ENCODE measurements at places on chromosomes 5 and 9.

DNA sequence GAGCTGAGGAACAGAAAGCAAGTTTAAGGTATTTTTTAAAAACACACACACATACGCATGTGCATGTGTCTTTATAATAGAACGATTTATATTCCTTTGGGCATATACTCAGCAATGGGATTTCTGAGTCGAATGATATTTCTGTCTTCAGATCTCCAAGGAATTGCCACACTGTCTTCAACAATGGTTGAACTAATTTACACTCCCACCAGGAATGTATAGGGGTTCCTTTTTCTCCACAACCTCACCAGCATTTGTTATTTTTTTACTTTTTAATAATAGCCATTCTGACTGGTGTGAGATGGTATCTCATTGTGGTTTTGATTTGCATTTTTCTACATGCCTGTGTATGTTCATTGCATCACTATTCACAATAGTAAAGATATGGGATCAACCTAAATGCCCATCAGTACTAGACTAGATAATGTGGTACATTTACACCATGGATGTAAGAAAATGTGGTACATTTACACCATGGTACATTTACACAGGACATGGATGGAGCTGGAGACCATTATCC lies 60.3 kb upstream of the MAP3K1 start:
- DNase-seq, result no peak

GRCh38 chr9:69456201-69456600 lies 131.2 kb downstream of the ENTREP1 start:
- no peak for DNase-seq

GRCh38 chr9:113143432-113144227 lies 7.2 kb upstream of the SLC31A2 start:
- DNase-seq, result no peak

DNA sequence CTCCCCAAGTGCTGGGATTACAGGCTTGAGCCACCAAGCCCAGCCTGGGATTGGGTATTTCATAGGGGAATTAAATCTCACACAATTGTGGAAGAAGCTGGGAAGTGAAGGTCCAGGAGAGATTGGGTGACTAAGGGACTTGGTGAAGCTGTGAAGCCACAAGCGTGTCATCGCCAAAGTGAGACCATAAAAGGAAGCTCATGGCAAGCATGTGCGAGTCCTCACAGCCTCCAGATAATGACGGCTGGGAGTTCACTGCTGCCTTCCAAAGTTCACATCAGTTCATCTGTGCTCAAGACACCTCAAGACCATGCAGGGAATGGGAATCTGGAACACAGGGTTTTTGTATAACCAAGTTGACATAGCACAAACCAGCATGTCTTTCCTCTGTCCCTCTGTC lies 210.6 kb downstream of the MARCHF11 start:
- DNase-seq, result no peak

- no peak for DNase-seq
Measured at GRCh38 chr5:114857941-114858551, 311.7 kb downstream of the TRIM36 start.

DNA sequence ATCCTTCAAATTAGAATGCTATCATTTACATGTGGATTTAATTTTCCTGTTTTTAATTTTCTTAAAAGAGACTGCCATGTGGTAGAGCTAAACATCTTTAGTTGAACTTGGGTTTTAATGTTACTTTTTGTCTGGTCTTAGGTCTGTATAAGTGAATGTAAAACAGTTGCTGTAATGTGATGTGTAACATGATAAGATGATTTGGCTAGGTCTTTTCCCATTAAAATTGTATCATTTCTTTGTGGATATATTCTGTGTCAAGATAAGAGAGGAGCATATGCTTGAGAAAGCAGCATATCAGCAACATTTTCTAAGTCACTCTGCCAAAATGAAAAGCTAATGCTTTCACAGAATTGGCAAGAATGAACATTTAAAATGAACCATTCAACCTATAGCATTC lies 18.5 kb downstream of the TMEM167A start:
- DNase-seq, result no peak

DNA sequence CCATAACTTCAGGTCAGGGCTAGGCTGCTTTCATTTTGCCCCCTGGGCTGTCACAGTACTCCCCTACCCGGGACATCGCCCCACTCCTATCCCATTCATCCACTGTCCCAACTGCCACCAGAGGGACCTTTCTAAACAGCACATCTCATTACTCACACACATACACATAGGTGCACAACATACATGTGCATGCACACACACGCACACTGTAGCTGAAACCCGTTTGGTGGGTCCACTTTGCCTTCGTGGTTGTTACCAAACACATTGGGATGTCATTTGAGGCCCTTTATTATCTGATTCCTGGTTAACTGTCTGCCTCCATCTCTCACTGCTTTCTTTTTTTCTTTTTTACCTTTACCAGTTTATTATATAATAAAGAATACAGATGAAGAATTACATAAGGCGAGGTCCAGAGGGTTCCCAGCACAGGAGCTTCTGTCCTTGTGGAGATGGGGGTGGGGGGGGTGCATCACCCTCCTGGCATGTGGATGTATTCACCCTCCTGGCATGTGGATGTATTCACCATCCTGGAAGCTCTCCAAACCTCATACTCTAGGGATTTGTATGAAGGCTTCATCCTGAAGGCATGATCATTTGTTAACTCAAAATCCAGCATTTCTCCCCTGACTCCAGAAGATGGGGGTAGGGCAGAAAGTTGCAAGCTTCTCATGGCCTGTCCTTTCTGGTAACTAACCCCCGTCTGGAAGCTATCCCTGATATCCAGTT lies 186.0 kb downstream of the GOLPH3 start:
- no peak for DNase-seq

- no peak for DNase-seq
Measured at GRCh38 chr5:10867389-10868303, 106.6 kb upstream of the DAP start.

GRCh38 chr5:127934791-127935256 lies 148.7 kb upstream of the SLC12A2 start:
- DNase-seq, result no peak

DNA sequence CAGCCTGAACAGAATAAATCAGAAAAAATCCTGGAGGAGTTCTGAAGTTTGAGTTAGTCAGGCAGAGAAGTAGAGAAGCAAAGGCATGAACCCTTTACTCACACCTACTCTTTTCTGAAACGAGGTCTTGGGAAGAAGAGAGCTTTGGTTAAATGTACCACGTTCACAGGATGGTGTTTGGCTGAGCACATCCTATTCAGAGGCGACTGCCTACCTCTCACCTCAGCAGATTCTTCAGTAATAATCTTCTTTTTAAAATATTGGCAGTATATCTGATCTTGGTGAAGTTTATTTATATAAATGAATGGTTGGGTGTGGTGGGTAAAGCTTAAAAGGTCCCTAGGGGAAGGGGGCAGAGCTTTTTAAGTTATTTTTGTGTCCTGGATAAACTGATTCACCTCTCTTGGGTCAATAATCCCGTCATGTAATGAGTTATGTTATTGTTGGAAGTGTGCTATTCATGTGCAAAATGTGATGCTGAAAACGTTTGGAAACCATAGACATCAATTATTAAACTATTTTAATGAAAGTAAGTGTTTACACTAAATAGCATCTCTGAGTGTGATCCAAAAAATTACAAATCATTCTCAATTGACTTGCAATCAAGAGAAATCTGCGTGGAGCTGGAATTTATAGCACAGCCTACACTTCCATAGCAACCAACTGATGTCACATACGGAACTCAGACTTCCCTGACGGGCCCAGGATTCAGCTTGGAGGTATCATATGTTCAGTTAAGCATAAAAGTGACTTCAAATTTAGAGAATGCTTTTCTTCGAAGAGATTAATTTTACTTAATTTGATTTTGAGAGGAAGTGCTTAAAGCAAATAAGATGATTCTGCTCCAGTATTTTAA lies 94.3 kb upstream of the EQTN start:
- DNase-seq, result no peak

- DNase-seq, result no peak
Measured at GRCh38 chr9:136110082-136111061, 8.3 kb downstream of the TMEM250 start.

DNA sequence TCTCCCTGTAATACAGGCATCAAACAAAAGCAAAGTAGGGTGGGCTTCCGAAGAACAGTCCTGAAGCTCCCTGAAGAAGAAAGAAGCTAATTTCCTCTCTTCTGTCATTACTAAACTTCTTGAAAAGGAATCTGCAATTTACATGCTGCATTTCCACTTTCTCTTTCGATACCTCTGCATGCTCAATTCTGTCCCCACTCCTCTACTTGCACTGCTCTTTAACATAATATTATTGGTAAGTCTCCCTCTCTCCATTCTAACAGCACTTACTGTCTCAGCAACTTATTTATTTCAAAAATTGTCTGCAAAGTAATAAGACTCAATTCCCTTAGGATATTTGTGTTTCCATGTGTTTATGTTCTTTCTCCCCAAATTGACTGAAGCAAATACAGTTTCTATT lies 3.9 kb upstream of the PLPP1 start:
- no peak for DNase-seq

- DNase-seq, result no peak
Measured at GRCh38 chr9:35482071-35482470, 7.8 kb upstream of the RUSC2 start.

DNA sequence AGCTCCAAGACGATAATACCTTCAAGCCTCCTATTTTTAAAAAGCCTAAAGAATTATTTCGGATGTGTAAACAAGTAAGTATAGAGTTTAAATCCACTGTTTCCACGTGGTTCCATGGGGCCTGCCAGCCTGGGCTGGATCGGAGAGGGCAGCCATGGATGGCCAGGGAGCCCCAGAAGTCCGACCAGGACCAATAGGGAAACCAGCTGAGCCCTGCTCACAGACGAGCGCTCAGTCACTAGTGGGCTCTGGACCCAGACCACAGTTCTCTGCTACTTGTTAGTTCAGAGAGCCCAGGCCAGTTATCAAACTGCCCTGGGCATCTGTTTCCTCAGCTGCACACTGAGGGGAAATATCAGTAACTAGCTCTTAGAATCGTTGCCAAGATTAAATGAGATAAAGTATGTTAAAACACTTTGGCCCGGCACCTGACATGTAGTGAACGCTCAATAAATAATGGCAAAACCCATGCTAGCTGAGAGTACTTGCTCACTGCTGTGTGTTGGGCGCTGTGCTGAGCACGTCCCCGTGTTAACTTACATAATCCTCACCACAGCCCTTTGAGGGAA lies 124.8 kb downstream of the RGS3 start:
- no peak for DNase-seq

DNA sequence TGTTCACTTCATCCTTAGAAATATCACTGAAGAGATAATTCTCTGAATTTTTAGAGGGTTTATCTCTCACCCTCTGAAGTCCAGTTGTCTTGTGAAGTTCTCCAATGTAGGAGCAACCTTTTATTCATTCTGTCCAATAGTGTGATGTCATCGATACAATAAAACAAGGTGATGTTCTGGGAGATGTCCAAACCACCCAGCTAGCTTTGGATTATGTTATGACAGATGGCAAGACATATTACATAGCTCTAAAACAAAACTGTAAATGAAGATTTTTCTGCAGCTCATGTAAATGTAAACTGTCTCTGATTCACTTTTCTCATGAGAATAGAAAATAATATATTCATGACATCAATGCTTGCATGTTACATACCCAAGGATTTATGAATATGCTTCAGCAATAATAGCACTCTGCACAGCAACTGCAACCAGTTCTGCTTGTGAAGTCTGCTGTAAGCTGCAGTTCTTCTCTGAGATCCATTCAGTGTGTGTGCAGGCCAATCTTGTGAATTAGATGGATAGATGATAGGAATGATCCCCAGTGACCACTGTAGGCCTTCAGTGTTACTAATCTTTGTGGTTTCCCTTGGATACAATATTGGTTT lies 172.6 kb upstream of the CDH12 start:
- DNase-seq, result no peak

- no peak for DNase-seq
Measured at GRCh38 chr5:39169081-39169480, 50.3 kb downstream of the FYB1 start.

DNA sequence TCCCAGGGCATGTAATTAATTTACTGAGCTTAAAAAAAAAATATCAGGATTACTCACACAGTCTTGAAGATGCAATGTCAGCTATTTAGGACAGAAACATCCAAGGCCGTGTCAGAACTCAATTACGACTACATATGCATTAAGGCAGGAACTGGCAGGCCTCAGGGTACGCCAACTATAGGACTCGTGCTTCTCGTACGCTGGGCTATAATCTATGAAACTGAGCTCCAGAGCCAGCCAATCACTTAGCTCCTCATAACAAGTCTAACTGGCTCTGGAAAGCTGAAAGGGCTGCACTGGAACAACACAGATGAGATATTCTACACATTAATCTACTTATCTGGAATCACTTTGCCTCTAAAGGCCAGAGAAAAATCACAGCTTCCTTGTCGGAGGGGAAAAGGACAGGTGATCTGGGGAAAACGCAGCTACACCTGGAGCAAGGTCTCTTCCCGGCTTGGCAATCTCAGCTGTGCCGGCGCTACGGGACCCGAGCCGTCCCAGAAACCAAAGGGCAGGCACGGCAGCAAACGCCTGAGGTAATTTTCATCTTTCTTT lies 212.0 kb downstream of the DEPDC1B start:
- DNase-seq, result no peak

GRCh38 chr5:131264451-131265099 lies 722 bp downstream of the CDC42SE2 start:
- no peak for DNase-seq

- DNase-seq, result no peak
Measured at GRCh38 chr9:133658442-133659431, 22.6 kb downstream of the DBH start.

- no peak for DNase-seq
Measured at GRCh38 chr5:60457233-60457632, 242.7 kb downstream of the DEPDC1B start.

DNA sequence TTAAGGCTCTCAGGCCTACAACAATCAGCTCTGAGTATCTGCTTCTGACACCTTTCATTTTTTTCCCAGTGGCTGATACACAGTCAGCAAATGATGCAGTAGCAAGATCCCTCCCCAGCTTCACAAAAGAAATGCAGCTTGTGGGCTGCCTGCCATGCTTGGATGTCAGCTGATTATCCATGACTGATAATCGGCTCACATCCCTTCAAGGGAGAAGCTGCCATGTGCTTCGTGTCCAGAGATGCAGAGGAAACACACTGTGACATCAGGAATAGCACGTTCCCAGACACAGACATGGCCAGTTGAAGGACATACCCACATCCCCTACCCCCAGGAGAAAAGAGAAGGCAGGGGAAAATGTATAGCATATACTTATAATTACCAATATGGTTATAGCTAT lies 27.9 kb downstream of the TMEM215 start:
- no peak for DNase-seq

GRCh38 chr5:135996611-135997010 lies 32.2 kb upstream of the TGFBI start:
- DNase-seq, result no peak

DNA sequence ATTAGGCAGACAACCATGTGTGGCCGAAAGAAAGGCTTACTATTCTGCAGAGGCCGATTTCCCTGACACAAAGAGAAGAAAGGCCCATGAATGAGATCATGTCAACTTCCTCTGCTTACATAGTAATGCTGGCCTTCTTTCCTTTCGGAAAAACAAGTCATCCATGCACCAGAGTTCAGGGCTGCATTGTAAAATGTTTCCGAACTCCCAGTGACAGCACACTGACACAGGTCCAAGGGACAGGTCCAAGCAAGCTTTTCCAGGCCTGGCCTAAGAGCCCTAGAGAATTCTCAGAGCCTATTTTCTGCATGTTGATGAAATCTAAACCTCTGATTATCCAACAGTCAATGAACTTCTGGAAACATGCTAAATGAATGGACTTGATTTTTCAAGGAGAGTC lies 140.9 kb downstream of the ZNF608 start:
- no peak for DNase-seq

- DNase-seq, result no peak
Measured at GRCh38 chr5:43150748-43151147, 30.0 kb downstream of the ZNF131 start.

- DNase-seq, result no peak
Measured at GRCh38 chr5:154031937-154032489, 6.7 kb downstream of the FAM114A2 start.
